Fibroblast of the aortic adventitia (primary cell): ENCODE measurements at places on chromosomes 3 and 15.

DNA sequence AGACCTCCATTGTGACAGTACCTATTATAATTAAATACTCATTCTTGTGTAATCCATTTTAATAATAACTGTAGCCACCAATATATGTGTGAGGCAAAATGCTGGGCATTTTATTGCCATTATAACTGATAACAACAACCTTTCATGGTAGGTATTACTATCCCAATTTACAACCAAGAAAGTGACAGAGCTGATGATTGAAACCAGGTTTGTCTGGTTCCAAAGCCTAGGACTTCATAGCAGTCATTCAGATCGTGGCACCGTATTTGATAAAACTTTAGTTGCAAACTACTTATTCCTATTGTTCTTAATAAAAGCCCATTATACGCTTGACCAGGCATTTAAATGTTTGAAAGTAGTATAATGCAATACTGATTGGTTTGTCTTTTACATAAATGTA is 26.4 kb upstream of the VILL start:
- DNase-seq, result no peak

DNA sequence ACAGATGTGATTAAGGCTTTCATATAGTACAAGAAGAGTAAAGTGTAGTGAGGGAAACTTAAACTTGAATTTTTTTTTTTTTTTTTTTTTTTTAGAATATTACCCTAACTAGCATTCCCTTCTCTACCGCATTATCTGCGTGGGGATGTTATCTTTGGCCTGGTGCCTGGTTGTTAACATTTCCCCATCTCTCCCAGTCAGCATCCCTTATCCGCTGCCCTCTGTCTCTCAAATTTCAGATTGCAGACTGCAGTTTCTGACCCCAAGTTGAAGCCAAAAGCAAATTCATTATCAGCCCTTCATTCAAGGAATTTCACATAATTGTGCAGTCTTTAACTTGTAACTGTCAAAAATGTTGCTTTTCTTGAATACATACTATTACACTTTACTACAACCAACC is 353.0 kb downstream of the PLOD2 start:
- peak; percentile 66 for DNase-seq

DNA sequence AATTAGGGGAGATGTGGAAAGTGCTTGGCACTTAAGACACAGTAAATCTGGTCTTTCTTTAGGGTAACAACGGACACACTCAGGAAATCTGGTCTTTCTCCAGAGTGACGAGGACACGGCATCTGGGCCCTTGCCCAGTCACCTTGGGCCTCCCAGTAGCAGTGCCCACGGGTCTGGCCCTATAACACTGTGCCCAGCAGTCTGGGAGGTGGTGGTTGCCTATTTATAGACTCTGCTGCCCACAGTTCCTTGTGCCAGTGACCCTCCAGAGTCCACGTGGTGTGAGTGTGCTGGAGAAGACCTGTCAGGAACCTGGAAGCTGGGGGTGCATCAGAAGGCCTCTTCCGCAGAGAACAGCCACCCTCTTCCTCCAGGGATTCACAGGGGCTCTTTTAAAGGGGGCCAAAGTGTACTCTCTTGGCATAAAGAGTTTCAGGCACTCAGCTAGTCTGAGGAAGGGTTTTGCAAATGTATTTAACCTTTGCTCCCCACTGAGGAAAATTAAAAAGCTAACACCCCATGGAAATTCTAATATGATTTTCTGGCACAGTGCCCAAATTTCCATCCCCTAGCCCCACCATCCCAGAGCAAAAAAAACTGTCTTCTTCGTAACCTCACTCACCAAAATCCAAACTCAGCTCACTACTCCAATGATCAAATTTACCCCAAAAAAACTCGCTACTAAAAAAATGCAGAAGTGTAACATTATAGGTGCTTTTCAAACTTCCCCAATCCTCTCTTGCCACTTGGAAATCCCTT is 15.4 kb downstream of the WNT5A start:
- DNase-seq, result no peak

- DNase-seq, result peak; percentile 39
Observed at GRCh38 chr3:136149667-136150066, 46.5 kb downstream of the MSL2 start.
